ENCODE measurements at places on chromosomes 16 and 17. TPM values are rescaled to one million over a fixed set of nuclear protein-coding genes. Genes with fewer than 3 reads are reported as not detected.
A peak's percentile ranks its signal among the peaks of the same experiment; 100 is the strongest.

DNA sequence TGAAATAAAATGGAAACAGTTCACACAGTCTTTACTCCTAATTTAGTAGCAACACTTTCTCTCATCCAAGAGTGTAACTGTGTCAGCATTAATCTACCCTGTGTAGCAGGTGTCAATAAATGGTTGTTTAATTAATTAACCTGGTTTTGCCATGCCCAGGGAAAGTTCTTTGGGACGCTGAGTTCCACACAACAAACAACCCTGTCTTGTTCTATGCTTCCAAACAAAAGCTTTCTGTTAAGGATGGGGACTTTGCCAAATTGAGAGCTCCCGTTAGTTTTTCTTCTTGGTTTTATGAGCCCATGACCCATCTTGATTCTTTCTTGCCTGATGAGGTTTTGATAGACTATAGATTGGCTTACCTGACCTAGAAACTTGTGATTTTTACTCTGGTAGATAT, 530.1 kb downstream of the KCNJ2 start:
- DNase-seq: no peak

TAOK2 gene
- 32.8 TPM for total RNA-seq

- peak; percentile 43 for DNase-seq
Measured at GRCh38 chr17:29176558-29177351, 3.4 kb downstream of the MYO18A start.

KRT31 gene
- total RNA-seq: not detected

DNA sequence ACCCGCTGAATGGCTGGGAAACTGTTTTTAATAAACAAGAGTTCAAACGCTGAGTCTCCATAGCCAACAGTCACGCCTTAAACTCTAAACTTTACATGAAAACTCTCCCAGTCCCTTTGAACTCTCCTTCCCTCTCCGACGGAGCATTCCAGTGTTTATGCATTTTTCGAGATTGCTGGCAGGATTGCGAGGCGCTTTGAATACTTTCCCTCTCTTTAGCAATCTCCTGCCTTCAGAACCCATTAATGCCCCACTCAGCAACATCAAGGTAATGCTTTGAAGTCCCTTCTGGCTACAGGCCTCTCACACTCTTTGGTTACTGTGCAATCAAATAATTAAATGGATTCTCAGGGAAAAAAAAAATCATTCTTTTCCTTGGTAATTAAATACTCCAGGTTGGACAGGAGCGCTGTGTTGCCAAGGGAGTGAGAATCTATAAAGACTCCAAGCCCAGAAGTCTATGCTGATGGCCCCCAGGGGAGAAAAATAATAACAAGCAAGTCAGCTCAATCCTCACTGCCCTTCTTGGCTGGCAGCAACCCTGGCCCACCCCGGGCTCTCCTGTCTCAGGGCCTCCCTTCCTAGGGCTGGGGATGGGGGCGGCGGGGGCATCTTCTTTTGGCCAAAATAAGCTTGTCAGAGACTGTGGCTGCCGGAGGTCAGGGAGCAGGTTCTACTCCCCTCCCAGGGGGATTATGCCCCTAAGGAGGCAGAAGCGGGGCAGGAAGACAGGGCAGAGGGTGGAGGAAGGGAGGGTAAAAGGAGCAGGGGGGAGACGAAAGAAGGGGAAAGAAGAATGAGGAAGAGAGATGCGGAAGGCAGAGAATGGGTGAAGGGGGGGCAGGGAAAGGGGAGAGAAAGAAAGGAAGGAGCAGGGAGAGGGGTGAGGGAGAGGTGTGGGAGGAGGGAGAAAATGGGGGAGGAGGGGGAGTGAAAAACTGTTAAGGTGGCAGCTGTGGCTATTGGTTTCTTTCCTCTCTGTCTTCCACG, 45.2 kb downstream of the AXIN2 start:
- DNase-seq: peak; percentile 66

- no peak for DNase-seq
Measured at GRCh38 chr17:1695365-1695764, 10.7 kb upstream of the PRPF8 start.

NME2 gene
- 863 TPM for total RNA-seq

DNA sequence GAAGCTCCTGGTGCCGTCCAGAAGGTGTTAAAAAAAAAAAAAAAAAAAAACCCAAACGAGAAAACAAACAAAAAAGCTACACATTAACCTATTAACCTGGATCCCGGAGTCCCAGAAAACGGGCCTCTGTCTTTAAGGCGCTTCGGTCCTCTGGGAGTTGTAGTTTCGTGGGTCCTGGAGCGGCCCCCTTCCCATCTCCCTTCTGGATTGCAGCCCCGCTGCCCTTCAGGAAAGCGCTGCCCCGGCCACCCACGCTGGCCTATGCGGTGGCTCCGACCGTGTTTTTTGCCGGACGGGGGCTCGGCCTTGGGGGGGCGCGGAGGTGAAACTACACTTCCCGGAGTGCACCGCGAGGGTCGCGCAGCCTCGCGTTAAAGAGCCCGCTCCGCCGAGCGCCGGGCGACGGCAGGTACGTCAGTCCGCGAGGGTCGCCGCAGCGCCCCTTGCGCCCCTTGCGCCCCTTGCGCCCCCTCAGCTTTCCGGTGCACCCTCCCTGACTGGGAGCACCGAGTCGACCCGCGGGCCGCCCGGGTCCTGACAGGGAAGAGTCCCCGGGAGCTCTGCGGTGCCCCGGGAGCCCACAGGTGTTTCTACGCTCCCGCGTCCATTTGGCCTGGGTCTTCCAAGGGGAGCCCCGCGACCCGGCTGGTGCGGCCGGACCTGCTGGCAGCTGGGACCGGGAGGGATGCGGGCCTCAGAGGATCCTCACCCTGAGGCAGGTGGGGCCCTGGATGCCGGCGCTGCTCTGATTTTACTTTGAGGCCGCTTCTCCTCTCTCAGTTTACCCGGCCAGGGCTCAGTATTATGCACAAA, at the start of gene FCSK:
TSS of gene FCSK (plus strand) at position 374 of the 813 bp plus-strand sequence. CDS start 8,596 bp downstream, outside the sequence.
- DNase-seq: peak; percentile 60

NPIPA1 gene
- total RNA-seq: 8.1 TPM

DNA sequence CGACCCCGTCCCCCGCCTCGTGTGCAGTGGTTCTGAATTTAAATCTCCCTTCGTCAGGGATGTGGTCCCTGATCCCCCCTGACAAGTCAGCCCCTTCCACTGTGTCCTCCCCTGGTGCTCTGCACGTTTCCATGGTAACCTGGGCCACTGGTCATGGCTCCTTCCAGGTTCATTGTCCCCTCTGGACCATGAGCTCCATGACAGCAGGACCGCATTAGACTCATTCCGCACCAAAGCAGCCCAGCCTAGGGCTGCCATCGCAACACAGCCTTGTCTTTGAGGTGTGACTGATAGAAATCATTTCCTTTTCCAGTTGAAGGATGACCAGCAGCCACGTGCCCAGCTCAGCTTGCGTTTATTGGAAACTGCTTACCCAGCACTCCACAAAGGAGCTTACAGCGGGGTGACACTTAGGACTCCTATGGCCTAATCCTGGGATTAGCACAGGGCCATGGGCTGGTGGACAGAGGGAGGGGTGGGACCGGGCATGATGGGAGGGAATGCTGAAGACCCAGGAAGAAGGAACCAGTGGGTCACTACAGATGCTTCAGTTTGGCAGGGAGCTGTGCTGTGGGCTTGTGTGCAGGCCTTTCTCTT, 7.6 kb downstream of the RCVRN start:
- no peak for DNase-seq

TSPAN10 gene
- 1.4 TPM for total RNA-seq

DNA sequence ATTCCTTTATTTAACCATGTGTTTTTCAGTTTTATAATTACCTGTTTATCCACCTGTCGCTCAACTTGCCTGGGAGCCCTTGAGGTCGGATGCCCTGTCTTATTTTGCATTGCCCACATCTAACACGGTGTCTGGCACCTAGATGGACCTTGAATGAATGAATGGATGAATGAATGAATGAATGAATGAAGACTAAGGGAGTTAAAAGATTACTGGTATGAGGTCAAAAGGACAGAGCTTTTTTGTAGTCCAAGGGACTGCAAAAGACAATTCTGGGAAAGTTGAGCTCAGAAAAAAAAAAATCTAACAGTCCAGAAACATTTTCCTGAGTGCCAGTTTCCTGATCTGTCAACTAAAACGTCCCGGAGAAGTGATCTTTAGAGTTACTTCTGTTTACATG, 244.6 kb upstream of the MYOCD start:
- DNase-seq: no peak

DNA sequence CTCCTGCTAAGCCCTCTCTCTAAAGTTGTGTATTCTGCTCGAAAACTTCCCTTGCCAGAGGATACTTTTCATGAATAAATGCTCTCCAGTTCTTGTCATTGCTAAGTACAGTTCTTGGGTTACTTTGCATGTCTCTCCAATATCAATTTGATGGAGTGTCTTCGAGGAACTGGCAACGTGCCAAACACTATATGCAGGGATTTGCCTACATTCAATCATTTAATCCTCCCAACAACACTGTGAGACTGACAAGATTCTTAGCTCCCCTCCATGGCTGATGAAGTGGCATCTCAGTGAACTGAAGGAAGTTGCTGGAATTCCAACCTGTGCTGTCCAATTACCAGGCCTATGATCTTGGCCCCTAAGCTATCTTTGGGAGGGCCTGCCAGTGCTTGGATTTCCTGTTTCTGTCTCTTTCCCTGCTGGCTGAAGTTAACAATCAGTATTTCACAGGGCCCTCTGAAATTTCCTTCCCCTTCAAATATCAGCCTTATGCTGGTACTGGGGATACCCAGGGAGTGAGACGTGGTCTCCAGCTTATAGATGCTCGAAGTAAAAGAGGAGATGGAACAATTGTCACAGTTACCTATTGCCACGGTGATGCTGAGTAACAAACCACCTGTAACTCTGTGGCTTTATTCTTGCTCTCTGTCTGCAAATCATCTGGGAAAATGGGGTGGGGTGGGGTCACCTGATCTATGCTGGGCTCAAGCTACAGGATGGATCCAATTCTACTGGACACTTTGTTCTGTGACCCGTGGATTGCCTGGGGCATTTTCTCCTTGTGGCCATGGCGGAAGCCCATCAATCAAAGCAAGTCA, 19.4 kb upstream of the CRISPLD2 start:
- no peak for DNase-seq

- no peak for DNase-seq
Measured at GRCh38 chr16:74735162-74735452, 34.4 kb upstream of the MLKL start.

- no peak for DNase-seq
Measured at GRCh38 chr16:59188029-59188428, 453.9 kb upstream of the GOT2 start.

USP6 gene
- not detected for total RNA-seq

- DNase-seq: peak; percentile 39
Measured at GRCh38 chr17:76408037-76408849, 23.8 kb downstream of the SPHK1 start.

CD79B gene
- not detected for total RNA-seq

YBX2 gene
- not detected for total RNA-seq

DNA sequence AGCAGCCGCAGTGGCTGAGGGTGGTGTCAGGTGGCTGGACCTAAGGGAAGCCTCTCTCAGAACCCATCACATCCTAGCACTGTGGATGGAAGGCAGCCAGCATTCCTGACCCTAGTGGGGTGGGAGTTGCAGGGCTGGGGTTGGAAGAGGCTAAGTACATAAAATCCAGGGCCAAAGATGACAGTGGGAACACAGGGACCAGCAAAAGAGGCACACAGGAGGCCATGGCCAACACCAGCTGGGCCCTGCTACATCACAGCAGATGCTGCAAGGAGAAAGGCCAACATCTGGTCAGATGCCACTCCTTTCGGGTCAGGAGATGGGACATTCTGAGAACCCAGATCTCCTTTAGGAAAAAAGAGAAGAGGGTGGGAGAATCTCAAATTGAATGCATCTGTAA, 415.4 kb downstream of the SLC39A11 start:
- no peak for DNase-seq

- peak; percentile 81 for DNase-seq
Measured at GRCh38 chr16:15484662-15485061, 50.3 kb downstream of the BMERB1 start.

- DNase-seq: peak; percentile 80
Measured at GRCh38 chr17:57975044-57975443, 13.0 kb downstream of the VEZF1 start.

DNA sequence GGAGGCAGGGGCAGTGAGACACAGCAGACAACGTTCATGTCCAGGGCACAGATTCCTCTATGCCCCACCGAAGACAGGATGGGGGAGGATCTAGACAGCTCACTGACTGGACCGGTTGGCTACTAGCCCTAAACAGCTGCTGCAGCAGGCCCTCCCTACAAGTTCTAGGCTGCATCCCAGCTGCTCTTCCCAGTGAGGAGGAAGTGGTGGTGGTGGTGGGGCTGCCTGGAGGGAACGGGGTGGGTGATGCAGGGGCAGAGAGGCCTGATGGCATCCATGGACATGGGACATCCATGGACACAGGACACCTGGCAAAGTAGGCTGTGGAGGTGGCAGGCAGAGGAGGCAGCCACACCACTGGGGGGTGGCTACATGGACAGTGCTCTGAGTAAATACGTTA, 18.3 kb downstream of the SPHK1 start:
- no peak for DNase-seq

ZNF287 gene
- 7.0 TPM for total RNA-seq

DNA sequence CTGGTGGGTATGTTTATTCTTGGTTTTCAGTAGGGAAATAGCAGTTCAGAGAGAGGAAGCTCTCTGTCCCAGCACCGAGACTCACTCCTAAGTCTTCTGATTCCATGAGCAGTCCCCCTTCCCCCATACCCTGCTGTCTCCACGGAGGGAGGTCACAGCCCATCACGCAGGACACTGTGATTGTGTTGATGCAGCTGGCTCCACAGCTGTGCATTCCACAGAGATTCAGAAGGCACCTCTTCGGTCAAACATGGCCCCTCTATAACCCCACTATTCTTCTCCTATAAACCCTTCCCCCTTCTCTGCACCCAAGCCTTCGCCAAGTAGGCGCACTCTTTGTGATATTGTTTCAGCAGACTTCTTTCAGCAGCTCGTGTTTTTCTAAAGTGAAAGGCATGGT, 104.3 kb upstream of the HLF start:
- peak; percentile 4 for DNase-seq

KRT24 gene
- not detected for total RNA-seq

GRCh38 chr17:77657839-77658238, 300.7 kb upstream of the TNRC6C start:
- no peak for DNase-seq

BCL6B gene
- not detected for total RNA-seq

GRCh38 chr16:81513204-81514040, 68.8 kb downstream of the CMIP start:
- DNase-seq: no peak

TBC1D26 gene
- not detected for total RNA-seq

DNA sequence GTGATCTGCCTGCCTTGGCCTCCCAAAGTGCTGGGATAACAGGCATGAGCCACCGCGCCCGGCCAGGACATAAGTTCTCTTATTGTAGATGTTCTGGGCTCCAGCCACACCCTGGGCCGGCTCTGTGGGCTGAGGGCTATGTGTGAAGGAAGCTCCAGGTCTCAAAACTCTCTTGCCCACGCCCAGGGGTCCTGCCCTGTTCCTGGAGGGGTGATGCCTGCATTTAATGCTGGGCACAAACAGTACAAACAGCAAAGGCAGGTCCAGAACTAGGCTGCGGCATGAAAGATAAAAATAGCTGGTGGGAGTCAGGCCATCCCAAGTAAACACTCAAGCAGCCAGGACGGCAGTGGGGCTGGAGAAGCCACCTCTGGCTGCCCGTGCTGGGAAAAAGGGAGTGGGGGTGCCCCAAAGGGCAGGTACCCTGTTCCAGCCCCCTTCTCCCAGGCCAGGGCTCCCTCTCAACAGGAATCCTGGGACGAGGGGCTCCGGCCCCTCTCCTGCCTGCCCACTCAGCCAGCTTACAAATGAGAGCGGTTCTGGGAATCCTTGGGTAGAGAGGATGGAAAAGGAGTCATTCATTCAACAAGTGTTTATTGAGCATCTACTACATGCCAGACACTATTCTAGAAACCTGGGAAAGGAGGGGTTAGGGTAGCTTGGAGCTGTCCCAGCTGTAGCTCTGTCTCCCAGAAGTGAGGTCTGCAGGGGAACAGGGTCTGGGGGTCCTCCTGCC, 4.6 kb downstream of the TRIM47 start:
- no peak for DNase-seq

GRCh38 chr17:17837966-17838962, 1.5 kb upstream of the SREBF1 start:
- peak; percentile 24 for DNase-seq

Data from IMR-90 (cell line).